ENCODE measurements at places on chromosomes 3 and 15. TPM values are rescaled to one million over a fixed set of nuclear protein-coding genes. Genes with fewer than 3 reads are reported as not detected.

DNA sequence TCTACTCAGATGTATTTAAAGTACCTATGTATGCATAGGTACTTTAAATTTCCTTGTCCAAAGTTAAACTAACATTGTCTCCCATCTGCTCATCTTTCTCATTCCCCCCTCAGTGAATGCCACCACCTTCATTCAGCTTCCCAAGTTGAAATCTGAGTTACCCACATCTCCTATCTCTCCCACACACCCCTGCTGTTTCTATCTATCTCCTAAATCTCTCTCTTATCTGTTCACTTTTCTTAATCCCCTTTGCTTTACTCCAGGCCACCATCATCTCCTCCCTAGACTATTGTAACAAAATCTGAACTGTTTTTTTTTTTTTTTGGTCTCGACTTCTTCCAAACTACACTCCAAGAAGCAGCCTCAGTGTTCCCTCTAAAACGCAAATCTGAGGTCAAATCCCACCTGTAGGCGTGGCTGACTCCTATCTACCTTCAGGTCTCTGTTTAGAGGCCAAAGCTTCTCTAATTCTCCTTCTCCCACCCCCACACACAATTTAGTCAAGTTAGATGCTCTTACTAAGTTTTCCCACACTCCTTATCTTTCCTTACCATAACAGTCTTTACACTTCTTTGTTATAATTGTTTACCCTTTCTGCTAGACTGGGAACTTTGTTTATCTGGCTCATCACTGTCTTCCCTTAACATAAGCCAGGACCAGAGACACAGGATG, 3.5 kb upstream of the NEO1 start:
- DNase-seq = no peak
- peak overlapping the region; percentile 0 for H3K27ac ChIP-seq
- H3K4me3 ChIP-seq = no peak overlapping the region
- H3K4me1 ChIP-seq = peaks cover 6% of the 10 kb centered on the region

GRCh38 chr3:8497582-8497981, 4.0 kb upstream of the LMCD1 start:
- H3K4me3 ChIP-seq = no peak overlapping the region
- H3K36me3 ChIP-seq = no peaks in the 10 kb centered on the region
- peaks cover 7% of the 10 kb centered on the region for H3K27me3 ChIP-seq
- no peak for DNase-seq

- peak overlapping the region; percentile 70 for H3K4me3 ChIP-seq
- no peaks in the 10 kb centered on the region for H3K27me3 ChIP-seq
- DNase-seq = peak; percentile 58
- peaks cover 17% of the 10 kb centered on the region for H3K36me3 ChIP-seq
- H3K27ac ChIP-seq = peak overlapping the region; percentile 56
- peaks cover 84% of the 10 kb centered on the region for H3K4me1 ChIP-seq
These were observed 26.5 kb downstream of the IQGAP1 start for GRCh38 chr15:90414408-90415028.

DNA sequence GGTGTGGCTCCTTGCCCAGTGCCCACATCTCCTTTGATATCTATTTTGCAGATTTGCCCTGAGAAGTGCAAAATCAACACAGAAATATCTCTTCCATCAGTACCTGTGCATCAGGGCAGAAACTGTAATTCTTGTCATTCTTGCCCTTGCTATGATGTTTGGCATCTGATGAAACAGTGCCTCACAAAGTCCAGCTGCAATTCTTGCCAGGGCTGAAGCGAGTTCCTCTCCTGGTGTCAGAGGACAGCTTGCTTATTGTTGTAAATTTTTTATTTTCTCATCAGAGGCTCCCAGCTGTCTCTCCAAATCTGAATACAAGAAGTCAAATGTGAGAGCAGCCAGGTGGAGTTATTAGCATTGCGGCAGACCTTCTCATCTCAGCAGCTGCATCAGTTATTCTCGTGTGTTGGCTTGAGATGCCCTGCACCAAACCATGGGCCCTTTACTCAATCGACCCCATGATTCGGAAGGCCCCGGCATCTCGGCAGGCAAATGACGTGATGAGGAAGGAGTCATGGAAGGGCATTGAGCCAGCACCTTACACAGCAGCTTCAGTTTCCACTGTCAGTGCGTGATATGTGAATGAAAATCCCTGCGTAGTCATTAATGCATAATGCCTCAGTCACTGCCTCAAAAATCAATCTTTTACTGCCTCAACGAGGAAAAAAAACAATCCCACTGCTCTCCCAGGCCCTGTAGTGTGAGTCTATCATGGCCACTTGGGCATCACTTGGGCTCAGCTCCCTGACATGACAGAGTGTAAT, 93.4 kb downstream of the CCNL1 start:
- no peaks in the 10 kb centered on the region for H3K27me3 ChIP-seq
- H3K4me3 ChIP-seq = no peak overlapping the region
- no peak for DNase-seq
- H3K27ac ChIP-seq = no peak overlapping the region

GRCh38 chr15:47412802-47413201, 304.5 kb upstream of the SEMA6D start:
- no peak overlapping the region for H3K4me3 ChIP-seq
- DNase-seq = no peak
- no peak overlapping the region for H3K27ac ChIP-seq

Gene GOLGA6L1
- total RNA-seq = not detected

Data from activated T-cell treated with anti-CD3 and anti-CD28 coated beads, Interleukin-2, amount 50 U/mL, for 72 hours (primary cell).